NCI-H1417 (cell line): ENCODE measurements at places on chromosomes 5 and 9.

DNA sequence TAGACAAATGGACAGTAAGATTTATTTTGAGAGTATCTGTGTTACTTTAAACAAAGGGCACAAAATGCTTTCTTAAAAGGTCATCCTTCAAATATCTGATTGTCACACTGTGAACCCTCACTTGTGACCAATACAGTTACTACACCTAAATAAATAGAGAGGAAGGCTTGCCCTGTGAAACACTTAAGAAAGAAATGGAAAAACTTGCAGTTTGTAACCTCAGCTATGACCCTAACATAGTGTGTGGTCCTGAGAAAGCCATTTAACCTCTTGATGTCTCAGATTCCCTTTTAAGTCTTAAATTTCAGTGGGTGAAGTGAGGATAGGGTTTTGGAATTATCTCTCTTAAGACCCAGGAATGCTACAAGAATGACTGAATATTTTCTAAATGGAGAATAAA is 126.7 kb upstream of the SLC27A6 start:
- no peak for DNase-seq

GRCh38 chr5:32076699-32077695 is 97.1 kb downstream of the GOLPH3 start:
- DNase-seq = no peak

DNA sequence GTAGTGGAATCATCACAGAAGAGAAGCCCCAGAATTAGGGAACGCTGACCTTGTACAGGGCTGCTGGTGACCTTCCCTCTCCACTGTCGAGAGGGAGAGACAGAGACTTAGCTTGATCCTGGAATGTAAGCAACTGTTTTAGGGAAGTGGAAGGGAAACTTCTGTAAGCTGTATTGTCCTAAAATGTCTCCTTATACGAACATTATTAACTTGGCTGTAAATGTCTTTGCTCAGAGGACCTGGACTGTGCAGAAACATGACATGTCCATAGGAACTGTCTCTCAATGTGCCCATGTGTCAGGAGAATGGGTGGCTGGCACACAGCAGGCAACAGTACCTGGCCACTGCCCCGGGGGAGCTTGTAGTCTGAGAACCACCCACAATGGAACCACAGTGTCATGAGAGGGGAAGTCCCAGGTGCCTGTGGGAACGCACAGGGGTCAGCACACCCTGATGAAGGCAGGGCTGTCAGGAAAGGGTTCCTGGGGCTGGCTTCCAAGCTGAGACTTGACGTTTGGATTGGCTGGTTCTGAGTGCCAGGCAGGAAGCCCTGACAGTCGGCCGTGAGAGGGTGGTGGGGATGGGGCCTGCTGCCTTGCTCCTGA is 34.0 kb downstream of the DAP start:
- no peak for DNase-seq

DNA sequence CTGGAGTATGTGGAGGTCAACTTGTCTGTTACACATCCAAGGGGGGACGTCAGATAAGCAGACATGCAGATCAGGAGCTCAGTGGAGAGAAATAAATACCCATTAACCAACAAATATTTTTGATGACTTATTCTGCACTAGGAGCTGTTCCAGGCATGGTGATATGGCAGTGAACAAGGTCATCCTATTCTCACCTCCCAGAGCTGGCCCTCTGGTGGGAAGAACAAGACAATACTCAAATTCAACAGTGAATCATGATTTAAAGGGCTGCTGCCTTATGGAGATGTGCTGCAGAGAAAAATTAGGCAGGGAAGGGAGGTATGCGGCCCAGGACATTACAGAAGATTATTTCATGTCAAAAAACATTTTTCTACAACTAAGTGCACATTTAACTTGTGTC is 36.5 kb downstream of the SYK start:
- DNase-seq = no peak

- DNase-seq = no peak
These were observed 588.9 kb upstream of the TLE4 start for GRCh38 chr9:78982849-78983248.

DNA sequence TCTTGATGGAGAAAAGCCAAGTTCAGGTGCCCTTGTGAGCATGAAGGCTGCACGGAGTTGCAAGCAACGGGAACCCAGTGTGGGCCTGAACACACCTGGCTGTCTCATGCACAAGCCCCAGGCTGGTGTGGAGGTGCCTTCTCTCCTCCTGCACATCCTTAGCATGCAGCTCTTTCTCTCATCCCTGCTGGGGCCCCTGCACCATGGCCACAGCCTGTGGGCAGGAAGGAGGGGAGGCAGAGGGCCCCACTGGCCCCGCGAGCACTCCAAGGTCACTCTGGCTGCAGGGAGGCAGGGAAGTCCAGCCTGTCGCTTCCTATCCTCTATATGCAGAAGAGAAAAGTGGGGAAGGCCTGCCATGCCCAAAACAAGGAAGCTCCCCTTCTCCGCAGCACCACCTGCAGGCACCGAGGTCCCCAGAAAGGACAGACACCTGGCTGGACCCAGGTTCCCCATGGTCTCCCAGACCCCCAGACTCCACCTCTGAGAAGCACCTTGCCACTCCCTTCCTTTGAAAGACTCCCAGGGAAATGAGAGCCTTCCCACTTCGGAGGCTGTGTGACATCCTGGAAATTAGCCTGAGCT is 18.6 kb downstream of the STKLD1 start:
- DNase-seq = no peak

DNA sequence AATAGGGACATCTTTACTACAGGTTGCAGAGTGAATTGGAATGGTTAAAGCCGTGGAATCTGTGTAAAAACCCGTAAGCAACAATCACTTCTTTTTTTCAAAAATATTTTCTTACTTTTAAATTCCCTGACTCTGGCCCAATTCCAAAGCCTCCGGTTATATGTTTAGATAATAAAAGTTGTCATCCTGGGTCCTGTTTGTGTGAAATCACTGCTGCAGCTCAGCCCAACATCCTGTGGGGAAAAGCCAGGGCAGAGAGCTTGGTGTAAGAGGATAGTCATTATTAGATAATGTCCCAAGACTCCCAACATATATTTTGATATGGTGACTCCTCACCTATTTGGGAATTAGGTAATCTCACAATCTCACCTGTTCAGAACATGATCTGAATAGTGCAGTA is 586.0 kb upstream of the BRINP1 start:
- DNase-seq = no peak

DNA sequence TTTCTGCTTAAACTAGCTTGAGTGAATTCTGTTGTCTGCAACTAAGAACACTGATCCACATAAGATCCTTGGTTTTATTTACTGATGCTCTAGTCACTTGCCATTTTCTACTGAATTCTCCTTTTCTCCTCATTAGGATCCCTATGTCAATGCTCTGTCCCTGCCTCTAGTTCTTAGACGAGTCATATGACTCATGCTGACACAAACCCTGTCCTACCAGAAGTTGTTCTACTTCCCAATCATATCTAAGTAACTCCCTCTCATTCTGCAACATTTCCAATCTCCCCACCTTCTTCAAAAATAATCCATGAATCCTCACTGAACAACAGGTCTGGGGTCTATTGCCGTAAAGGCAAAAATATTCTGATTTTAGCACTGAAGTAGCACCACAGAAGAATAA is 47.1 kb upstream of the DMRT1 start:
- no peak for DNase-seq

- no peak for DNase-seq
These were observed 112.7 kb downstream of the SMC2 start for GRCh38 chr9:104206766-104207165.

- DNase-seq = no peak
These were observed 403.6 kb upstream of the IRX2 start for GRCh38 chr5:3155046-3155445.

- peak; percentile 83 for DNase-seq
These were observed 403 bp downstream of the KIF2A start for GRCh38 chr5:62306323-62306895.

GRCh38 chr9:132743931-132744479 is 73.7 kb downstream of the GTF3C4 start:
- DNase-seq = no peak

- peak; percentile 79 for DNase-seq
These were observed 2.5 kb upstream of the SEC16A start for GRCh38 chr9:136485049-136486045.

DNA sequence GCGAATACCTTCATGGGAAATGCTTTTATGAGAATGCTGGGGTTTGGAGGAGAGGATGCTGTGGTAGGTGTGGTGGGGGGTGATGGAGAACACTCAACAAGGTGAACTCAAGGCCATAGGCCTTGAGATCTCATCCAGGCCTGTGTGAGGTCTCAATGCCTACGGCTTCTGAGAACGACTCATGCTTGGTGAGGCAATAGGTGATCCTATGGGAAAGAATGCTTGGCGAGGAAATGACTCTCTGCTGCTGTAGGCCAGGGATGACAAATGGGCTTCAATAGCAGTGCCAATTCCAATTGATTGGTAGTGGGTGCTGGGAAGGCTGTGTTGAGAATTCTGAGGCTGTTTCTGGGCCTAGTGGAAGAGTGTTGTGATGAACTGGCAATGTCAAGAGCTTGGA is 280.2 kb upstream of the CLINT1 start:
- no peak for DNase-seq

DNA sequence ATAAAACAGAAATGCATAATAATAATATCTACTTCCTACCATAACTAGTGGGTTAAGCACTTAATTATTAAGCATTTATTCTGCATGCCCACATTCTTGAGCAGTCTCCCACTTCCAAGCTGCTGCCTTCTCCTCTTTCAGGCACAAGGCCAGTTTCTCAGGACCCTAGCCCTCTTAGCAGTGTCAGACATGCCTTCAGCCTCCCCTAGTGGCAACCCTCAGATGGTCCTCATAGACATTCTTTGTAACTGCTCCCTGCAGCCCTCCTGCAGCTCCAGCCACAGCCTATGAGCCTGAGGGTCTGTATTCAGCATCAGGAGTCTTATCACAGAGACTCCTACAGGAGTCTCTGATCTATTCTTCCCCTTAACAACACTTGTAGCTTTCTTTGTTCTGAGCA is 3.9 kb downstream of the IL9 start:
- no peak for DNase-seq
